ENCODE measurements at places on chromosomes 2 and 18. TPM values are rescaled to one million over a fixed set of nuclear protein-coding genes. Genes with fewer than 3 reads are reported as not detected.

GRCh38 chr2:15892151-15892880 is 48.0 kb upstream of the MYCN start:
- no peak for DNase-seq

GRCh38 chr18:54215069-54215468 is 9.4 kb downstream of the MBD2 start:
- no peak for DNase-seq

The CRYGC gene
- total RNA-seq: not detected

DNA sequence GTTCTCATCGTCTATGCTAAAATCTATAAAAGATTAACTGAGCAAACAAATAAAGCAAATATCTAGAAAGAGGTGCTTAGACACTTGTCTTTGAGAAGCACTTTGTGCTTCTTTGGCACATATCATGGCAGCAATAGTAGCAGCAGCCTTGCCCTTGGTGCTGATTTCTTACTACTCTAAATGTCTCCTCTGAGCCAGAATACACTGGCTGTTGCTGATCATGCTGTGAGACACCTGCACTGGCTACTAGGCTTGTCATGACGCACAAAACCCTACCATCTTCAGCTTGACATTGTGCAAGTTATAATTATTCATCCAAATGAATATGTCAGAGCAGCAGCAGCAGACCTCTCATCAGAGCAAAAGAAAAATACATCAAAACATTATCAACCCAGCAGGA is 46.7 kb downstream of the FANCL start:
- no peak for DNase-seq

DNA sequence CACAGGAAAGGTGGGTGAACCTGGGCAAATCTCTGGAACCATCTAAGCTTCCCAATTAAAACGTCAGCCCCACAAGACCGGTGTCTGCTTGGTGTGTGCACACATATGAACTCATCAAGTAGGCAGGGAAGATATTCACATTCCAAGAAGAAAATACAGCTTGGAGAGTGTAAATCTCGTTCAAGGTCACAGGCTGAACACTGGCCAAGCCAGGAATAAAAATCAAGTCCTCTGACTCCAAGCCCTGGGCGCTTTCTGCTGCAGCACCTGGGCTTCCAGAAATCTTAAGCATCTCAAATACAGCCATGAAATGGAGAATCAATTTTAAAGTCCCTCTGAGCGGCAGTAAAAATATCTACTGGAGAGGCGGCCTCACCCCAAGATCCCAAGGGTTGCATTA is 150.9 kb downstream of the TWIST2 start:
- DNase-seq: no peak

GRCh38 chr2:28390241-28390745 is 2.4 kb upstream of the FOSL2 start:
- no peak for DNase-seq

- DNase-seq: no peak
These were observed 156.7 kb downstream of the GALNT14 start for GRCh38 chr2:30981510-30981909.

DNA sequence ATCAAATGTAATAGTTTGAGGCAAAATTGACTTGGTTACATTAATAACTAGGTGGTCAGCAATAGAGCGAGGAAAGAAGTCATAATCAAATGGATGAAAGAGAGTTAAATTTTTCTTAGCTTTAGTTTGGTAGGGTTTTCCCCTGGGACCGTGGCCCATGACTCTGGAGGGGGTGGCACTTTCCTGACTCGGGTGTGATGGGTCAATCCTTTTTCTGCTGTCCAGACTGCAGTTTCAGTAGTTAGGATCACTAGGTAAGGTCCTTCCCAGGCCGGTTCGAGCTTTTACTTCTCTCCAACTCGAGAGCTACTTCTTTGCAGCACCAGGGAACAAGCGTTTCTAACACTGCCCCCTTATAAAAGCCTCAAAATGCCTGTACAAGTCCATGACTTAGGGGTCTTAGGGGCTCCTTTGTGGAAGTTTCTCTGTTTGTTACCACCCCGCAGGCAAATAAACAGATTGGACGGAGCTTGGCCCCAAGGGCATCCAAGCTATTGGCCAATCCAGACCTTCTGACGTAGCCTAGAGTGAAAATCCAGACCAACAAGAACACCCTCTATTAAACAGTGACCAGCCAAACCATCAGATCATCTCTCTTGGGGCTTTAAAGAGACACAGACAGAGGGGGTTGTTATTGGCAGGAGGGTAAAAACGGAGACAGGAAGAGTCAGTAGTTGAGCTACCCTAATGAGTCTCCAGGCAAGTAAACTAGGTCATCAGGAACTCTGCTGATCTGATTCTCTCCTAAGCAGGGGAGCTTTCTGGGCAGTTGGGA is 9.4 kb upstream of the CEP68 start:
- DNase-seq: no peak

DNA sequence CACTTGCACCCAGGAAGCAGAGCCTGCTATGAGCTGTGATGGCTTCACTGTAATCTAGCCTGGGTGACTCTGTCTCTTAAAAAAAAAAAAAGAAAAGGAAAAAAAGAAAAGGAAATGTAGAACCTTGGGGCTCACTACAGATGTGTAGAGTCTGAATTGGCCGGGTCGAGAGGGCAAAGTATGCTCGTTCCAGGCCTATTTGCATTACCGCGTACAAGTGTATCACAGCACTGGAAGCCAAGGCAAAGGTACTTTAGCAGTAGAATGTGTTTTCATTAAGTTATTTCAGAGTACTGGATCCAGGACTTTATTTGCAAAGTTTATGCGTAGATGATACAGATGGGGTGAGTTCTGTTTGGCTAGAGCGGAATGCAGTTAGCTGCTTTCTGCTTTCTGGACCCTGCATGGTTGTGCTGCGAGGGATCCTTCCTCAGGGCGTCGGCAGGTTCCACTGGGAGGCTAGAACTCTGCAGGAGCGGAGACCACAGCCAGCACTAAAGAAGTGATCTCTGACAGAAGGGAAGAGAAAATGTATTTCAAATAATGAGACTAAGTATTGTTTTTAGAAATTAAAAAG is 51.8 kb downstream of the LDLRAD4 start:
- DNase-seq: no peak

DNA sequence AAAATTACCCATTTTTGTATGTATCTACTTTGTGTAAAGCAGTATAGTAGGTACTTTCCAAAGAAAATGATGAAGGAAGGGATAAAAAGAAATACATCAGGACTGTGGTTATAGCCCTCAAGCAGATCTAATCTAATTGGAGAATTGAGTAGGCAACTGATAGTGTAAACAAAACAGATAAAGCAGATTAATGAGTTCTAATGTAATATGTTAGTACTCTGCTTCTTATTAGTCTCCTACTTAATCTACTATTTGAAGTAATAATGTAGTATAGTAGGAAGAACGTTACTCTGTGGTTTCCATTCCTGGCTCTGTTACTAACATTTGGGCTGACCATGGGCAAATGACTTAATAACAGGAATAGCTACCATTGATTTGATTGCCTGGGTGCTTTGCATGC is 250.7 kb downstream of the ARHGAP15 start:
- DNase-seq: no peak

The SPATA3 gene
- not detected for total RNA-seq

Data from epithelial cell of proximal tubule (primary cell).